Activated CD8-positive, alpha-beta memory T cell treated with anti-CD3 and anti-CD28 coated beads, Interleukin-2, amount 50 U/mL, for 48 hours (primary cell): ENCODE measurements at places on chromosomes 13 and 19.

DNA sequence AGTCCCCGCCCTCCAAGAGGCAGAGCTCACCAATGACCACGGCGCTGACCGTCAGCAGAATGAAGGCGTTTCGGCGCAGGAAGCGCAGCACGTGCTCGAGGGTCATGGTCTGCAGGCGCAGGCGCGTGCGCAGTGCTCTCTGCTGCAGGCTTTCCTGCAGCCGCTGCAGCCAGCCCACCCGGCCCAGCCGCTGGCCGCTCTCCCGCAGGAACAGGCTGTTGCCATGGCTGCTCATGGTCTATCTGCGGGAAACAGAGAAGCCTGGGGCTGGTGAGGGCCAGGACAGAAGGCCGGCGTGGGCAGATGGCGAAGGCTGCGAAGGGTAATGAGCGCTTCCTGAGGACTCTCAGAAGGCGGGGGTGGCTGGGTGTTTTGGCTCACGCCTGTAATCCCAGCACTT, 7.0 kb downstream of the SLC1A6 start:
- no peak for DNase-seq

DNA sequence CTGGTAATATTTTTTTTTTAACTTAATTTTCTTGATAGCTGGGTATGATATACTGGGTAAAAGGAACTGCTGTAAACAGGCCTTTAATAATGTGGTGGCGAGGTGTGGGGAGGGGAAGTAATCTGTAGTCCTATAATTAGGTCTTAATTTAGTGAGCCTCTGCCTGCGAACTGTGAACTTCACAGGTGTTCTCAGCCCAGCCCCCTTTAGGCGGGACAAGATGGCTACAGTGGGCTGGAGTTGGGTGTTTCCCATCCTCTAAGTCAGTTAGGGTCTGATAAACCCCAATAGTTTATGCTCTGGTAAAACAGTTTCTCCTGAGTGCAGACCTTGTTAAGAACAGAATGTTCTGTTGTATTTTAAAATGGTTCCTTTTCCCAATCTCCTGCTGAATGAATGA, 97.6 kb upstream of the SERP2 start:
- DNase-seq, result no peak

GRCh38 chr19:6393983-6394412, 1.0 kb upstream of the GTF2F1 start:
- no peak for DNase-seq

DNA sequence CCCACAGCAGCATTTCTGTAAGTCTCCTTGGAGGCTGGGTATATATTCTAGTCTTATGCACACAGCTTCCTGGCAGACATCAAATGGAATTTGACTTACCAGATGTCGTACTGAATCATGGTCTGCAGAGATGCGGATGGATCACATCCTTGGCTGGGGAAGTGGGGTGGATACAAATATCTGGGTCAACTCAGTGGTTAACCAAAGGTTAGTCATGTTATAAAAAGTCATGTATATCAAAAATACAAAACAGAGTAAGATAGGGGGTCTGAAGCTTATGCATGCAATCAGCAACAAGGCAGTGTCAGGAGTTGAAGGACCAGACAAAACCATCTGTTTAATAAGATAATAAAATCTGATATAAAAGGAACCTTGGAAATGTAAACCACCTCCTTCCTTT, 61.9 kb downstream of the WASF3 start:
- DNase-seq, result no peak

DNA sequence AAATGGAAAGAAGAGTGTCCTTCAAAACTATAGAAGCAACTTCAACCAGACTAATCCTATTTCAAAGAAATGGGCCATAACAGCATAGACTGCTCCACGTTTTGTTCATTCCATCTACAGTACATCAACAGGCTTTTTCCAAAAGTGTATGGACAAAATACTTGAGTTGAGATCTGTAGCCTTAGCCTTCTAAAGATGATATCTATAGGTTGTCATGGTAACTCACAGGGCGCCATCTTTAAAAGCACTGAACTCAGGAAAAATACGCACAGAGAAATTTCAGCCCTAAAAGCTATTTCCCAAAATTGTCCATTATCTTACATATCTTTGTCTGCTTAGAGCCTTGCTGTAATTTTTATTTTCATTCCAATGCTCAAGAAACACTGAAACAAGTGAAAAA, 439.4 kb upstream of the NBEA start:
- DNase-seq, result no peak

DNA sequence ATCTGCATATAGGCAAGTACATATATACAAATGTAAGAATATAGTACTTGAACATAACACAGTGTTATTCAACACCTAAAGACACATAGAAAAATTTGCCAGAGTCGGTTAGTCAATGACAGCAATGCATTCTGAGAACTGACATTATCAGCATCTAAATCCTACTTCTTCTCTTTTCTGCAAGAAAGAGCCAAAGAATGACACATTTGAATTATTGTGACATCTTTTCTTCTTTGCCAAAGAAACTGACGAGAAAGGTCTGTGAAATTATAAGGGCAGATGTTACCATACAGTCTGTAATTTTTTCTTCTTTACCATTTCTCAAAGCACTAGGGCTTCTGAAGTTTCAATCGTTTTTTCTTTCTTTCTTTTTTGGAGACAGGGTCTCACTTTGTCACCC, 350.9 kb upstream of the NBEA start:
- DNase-seq, result no peak

DNA sequence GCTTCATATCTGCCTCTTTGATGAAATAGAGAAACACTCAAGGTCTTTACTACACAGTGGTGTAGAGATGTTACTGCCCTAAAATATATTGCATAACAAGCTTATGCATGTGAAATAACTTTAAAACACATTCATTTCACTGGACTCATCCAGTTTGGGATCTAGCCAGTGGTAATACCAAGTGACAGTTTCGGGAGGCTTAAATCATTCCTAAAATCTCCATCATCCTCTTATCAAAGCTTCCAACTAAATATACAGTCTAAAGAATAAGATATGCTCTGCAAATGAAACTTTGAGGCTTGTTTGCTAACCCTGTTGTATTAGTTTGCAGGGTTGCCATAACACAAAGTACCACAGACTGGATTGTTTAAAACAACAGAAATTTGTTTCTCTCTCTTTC, 52.8 kb downstream of the THSD1 start:
- DNase-seq, result no peak

DNA sequence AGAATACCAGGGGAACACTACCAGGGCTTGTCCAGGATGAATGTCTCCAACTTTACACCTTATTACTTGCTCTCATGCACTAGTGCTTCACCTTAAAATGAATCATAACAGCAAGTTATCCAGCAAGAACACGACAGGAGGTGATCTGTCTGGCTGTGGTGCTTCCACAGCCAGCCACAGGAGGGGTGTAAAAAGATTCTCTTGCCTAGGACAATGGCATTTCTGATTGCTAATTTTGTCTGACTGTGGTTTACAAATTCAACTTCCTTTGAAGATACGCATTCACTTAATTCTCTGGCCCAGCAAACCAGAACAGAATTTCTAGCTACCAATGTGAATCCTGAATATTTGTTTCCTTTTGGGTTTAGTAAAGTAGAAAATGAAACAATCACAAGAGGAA, 23.1 kb upstream of the COG3 start:
- DNase-seq, result no peak

DNA sequence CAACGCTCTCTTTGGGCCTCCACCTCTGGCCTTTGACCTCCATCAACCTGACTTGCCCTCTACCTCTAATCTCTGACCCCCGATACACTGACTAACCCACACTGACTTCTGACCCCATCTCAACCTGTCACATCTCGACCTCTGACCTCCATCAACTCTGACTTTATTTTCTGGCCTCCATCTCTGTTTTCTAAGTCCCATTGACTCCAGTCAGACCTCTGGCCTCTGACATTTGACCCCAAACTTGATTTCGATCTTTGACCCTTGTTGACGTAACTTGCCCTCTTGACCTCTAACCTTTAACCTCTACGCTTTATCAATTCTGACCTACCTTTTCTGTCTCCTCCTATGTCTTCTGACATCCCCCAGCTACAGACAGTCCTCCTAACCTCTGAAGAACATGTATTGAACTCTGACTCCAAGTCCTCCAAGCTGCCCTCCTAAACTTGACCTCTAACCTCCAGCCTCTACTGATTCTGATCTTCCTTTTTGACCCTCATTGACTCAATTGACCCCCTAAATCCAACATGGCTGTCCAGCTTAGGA, 780 bp downstream of the ACP4 start:
- no peak for DNase-seq

DNA sequence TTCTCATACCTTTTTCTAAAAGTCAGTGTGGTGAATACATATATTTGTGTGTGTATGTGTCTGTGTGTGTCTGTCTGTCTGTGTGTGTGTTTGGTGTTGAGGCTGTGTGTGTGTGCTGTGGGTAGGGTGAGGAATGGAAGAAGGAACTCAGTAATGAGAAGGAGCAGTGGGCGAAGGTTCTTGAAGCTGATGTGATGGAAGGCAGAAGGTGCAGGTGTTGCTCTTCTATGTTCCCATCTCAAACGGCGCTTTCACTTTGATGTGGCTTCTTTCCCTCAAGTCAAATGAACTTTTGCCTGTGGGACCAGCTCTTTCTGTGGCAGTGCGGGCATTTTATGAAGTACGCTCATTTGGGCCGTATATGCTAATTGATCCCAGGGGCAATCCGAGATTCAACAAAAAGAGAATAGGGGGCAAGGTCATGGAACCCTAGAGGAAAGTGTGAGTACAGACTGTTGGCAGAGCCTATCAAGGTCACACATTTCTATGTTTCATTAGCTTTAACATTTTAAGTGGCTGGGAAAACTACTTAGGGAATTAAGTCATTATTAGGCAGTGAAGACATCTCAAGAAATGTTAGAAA, 15.2 kb downstream of the BIVM start:
- no peak for DNase-seq

DNA sequence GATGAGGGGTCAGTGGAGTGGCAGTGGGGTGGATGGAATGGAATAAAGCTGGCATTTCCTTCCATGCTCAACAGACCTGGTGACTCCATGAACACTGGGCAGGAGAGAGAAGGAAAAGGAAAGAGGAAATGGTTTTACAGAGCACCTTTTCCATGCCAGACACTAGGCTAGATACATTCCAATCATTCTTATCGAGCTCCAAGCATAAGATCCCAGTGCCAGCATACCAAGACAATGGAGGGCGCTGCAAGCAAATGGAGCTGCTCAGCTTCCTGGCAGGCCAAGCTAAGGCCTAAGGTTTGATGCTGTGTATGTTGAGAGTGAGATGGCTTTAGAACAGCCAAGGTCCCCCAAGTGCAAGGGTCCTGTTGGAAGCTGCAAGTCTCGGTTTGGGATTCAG, 113.2 kb downstream of the HSPH1 start:
- DNase-seq, result no peak

DNA sequence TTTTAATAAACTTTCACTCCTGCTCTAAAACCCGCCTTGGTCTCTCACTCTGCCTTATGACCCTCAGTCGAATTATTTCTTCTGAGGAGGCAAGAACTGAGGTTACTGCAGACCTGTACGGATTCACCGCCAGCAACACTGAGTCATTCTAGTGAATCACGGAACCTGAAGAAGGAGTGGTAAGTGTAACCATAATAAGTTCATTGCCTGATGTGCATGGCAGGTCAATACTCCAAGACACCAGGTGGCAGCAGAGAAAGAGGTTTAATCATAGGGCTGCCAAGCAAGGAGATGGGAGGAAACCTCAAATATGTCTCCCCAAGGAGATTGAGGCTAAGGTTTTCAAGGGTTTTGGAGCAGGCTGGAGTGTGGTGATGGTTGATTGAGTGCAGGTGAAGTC, 204.3 kb upstream of the IPO5 start:
- DNase-seq, result no peak

DNA sequence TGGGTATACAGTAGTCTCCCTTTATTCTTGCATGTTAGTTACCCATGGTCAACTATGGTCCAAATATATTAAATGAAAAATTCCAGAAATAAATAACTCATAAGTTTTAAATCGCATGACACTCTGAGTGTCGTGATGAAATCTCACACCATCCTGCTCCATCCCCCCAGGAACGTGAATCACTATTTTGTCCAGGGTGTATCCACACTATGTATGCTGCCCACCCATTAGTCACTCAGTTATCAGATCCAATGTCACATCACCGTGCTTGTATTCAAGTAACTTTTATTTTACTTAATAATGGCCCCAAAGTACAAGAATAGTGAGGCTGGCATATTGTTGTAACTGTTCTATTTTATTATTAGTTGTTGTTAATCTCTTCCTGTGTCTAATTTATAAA, 115.8 kb upstream of the SERP2 start:
- DNase-seq, result no peak

DNA sequence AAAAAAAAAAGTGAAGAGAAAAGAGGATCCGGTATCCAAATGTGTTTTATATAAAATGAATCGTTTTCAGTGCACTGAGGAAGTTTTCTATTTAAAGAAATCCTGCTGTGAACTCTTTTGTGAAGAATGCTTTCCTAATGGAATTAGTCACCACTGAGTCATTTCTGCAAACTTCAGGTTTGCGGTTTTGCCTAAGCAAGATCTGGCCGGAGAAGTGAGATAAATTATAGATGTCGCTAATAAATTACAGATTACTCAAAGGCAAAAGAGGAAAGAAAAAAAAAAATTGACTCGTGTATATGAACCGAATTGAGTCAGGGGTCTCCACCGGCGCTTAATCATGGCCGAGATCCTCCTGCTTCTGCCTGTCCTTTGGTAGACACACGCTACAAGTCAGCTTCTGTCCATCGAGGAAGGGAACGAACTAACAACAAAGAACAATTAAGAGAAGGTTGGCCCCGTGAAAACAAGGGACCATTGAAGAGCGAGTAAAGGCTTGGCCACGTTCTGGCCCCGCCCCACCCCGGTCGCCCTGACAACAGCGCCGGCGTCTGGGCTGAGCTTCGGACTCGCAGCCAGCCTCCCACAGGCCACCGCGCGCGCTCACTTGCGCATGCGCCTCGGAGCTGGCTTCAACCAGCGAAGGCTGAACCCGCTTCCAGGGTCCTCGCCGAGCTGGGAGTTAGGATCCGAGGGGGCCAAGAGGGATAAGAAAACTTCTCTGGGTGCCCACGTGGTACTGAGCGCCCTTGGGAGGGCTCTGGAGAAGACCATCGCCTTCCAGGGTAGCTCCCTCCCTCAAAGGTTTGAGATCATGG, 33.0 kb upstream of the MRI1 start:
- peak; percentile 96 for DNase-seq

GRCh38 chr13:101915755-101916107, 463.3 kb downstream of the ITGBL1 start:
- no peak for DNase-seq

DNA sequence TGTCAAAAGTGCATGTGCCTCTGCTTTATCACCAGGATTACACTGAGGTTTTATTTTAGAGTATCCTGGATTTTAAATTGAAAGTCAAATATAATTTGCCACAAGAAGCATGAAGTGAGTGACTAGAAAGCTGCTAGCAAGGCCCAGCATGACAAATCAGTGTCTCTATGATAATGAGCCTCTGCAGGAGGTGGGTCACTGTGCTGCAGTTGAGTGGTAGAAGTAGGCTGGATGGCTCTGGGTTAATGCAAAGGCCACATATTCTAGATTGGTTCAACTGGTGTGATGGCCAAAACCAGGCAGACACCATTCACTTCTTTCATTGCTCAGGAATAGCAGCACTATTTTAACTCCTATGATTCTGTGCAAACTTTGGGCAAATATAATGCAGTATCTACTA, 491.5 kb downstream of the OLFM4 start:
- no peak for DNase-seq
